Activated effector memory CD4-positive, alpha-beta T cell treated with anti-CD3 and anti-CD28 coated beads, Interleukin-2, amount 50 U/mL, for 16 hours (primary cell): ENCODE measurements at places on chromosomes 16 and 17.
A peak's percentile ranks its signal among the peaks of the same experiment; 100 is the strongest.

DNA sequence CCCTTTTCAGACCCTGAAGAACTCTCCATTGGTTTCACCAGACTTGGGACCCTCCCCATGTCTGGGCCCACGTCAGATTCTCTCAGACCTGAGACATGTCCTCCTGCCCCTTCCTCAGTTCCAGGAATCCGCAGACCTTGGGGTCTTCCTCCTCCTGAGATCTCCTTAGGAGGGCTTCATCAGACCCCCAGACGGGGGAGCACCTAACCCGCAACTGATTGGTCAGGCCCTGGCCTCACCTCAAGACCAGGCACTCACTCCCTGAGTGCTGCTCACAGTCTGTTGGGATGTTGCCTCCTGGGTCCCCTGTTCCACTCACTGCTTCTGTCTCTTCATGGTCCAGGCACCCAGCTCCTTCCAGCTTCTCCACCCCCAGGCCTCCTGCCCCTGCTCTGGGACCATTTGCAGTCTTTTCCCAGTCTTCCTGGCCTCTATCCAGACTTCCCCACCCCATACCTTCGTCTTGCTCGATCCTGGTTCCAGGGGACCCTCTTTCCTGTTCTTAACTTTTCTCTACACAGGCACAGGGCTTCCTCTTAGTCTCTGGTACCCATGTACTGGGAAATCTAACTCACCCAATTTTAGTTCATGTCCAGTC lies 1.2 kb downstream of the GID4 start:
- DNase-seq, result no peak

DNA sequence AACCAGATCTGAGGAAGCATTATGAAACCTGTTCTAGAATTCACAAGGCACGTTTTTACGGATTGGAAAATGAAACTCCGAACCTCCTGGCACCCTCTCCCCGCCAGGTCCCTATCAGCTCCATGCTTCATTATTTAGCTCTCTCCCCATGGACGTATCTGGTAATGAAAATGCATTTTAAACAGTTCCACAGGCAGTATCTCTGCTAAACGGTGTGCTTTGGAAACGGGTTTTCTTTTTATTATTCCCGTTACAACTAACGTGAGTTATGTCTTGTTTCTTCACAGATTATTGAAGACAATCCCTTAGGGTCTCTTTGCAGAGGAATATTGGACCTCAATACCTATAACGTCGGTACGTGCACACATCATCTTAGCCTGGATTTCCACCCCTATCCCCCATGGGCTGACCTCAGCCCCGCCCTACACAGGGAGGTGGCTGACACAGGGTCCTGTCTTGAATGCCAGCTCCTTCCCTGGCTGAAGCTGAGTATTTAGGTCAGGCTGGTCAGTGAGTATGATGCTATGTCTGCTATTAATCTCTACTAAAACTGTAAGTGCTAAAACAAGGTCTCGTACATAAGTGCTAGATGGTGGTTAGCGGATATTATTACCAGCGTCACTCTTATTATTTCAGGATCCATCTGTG lies 82.9 kb downstream of the SDR42E1 start:
- DNase-seq, result no peak

DNA sequence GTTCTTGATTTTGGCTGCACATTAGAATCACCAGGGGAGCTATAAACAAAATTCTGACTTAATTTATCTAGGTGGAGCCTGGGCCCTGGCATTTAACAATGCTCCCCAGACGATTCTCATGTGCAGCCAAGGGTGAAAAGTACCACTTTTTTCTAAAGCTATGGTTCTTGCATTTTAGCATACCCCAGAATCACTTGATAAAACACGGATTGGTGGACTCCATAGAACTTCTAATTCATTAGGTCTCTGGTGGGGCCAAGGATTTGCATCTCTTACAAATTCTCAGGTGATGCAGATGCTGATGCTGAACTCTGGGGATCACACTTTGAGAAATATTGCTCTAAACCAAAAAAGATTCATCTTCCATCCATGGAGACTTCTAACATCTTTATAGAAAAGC lies 74.5 kb downstream of the RPGRIP1L start:
- DNase-seq, result no peak

DNA sequence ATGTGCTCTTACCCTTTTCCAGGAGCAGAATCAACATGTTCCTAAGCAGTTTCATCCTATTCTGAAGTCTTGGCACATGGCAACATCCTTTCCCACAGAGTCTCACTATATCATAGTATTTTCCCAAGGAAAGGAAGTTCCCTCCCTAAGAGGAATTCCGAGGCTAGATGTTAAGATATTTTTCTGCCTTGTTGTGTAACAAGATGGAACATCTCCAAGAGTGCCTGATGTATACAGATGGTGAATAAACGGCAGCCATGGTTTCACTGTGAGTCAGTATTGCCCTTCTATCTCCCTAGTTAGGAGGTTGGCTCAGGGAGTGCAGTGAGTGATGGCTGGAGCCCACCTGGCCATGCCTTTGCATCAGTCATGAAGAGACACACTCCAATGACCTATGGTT lies 48.2 kb downstream of the SPACA3 start:
- no peak for DNase-seq

GRCh38 chr17:4634976-4635375 lies 6.5 kb downstream of the ALOX15 start:
- DNase-seq, result no peak

- DNase-seq, result no peak
These were observed 49.7 kb downstream of the NTN1 start for GRCh38 chr17:9071016-9071415.

DNA sequence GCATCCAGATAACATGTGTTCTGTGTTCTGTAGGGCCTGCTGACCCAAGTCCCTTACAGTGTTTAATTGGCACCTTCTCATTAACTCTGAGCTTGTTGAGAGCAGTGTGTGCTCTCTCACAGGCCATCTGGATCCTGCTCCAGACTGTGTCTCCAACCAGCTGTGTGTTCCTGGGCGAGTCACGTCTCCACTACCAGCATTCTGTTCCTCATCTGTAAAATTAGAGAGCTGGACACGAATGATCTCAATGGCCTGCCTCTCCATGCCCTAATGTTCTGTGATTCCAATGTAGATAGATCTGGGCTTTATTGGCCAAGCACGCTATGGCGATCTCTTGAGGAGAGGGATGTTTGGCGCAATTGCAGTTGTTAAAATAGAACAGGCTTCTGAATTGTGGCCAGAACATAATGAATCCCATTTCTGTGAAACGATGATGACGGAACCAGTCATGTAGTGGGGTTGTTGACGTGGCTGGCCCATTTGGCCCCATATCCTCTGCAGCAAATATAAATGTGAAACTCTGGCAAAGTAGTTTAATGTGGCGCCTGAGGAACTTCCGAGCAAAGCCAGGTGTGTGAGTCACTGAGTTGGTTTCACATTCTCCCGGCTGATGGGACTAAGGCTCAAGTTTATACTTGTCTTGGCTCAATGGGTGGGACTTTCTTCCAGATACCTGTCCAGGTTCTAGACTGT lies 22.2 kb downstream of the TBX4 start:
- DNase-seq, result no peak

DNA sequence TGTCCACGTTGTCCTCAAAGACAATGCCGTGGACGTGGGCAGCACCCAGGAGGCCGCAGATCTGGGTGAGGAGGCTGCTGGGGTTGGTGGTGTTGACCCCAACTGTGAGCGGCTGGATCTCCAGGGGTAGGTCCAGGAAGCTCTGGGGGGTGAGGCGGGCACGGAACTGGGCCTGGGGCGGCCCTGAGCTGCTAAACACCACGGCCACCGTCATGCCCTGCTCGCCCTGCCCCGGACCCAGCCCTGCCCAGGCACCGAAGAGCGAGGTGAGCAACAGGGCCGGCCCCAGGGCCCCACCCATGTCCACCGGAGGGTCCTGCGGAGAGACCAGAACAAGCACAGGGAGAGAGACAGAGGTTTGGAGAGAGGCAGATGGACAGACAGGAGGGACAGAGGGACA lies 4.9 kb downstream of the GRIN2C start:
- DNase-seq, result no peak

- DNase-seq, result no peak
These were observed 1.5 kb downstream of the FGF11 start for GRCh38 chr17:7440834-7441195.

GRCh38 chr17:72604518-72604917 lies 483.7 kb downstream of the SOX9 start:
- DNase-seq, result no peak

DNA sequence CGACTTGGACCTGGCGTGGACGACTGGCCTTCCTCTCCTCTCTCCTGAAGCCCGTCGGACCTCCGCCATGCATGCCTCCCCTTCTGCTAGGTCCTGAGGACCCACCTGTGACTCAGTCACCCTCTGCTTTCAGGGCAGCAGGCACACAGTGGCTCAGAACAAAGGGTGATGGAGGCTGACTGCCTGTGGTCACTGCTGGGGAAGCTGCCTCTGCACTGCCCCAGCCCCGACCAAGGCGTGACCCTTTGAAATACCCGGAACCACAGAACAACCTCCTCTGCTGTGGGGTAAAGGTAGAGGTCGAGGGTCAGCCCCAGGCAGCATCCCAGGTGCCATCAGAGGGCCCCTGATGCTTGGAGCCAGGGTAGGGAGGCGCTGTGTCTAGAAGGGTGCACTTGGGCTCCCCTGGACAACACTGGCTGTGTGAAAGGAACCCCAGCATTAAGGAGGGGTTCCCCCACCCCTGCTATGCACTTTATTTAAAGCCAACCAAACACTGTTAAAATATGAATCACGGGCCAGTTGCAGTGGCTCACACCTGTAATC lies 12.5 kb upstream of the SLC4A1 start:
- no peak for DNase-seq

DNA sequence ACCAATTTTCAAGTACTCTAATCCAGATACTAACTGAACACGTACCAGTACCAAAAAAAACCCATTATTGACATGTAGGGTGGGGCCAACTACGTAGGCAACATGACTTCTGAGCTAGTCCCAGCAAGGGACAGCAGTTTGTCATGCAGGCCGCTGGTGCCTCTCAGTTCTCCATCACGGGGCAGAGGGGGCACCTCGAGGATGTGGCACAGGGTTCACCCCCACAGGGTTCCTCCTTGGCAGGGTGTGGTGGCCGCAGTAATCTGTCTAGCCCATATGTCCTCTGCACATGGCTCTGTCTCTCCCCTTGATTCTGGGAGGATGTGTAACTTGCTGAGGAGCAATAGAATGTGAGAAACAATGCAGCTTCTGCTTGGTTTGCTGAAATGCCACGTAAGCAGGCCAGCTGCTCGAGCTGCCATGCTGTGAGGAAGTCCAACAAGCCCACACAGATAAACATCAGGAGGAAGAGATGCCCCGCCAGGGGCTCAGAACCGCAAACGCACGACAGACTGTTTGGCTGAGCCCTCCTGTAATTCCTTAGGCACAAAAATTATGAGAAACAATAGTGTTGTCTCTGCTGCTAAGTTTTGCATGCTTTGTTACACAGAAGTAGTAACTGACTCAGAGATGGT lies 62.4 kb downstream of the NT5M start:
- DNase-seq, result no peak

DNA sequence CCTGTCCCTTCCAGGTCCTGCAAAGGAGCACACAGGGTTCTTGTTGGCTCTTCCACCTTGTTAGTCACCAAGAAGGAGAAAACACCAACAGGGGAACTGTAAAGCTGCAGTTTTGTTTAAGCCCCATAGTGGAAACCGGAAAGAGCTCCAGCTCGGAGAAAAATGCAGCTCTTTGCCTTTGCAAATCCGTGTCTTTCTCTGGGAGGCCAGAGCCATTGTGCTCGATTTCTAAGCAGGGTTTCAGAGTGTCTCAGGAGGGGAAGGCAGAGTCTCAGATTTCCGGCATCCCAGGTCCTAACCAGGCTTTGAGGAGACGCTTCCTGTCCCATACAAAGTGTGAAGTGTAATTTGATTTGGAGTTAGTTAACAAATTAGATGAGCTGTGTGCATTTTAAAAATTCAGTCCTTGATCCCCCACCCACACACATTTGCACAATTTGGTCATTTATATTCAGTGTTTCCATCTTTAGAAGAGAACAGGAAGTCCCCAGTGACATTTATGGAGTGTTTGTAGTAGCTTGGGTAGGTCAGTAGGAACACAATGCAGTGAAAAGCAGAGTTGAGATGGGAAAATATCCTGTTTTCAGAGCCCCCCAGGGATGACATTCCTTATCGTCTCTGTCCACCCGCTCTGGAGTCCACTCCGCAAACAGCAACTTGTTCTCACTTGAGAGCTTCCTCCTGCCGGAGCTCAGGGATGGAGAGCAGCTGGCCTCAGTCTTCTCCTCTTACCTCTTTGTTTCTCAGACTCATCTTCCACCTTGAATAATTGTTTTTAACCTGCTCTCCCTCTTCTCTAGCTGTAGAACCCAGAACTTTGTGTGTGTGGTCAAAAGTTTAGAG lies 331.9 kb downstream of the SEC14L1 start:
- DNase-seq, result no peak

DNA sequence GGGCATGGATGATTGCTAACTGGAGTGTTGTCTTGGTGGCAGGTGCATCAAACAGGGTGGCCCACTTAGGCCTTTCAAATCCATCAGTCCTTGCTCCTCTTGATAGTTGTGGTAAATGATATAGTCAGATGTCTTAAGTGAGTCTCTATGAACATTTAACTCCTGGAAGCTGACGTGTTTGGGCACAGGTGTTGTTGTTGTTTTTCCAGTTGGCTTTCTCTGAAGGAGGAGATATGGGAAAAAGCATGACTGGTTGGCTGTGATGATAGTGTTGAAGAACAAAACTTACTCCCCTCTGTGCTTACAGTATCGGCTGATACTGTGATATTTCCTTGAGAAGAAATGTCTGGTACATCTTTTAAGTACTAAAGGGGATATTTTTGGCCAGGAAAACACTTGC lies 18.0 kb downstream of the TNRC6A start:
- DNase-seq, result no peak

DNA sequence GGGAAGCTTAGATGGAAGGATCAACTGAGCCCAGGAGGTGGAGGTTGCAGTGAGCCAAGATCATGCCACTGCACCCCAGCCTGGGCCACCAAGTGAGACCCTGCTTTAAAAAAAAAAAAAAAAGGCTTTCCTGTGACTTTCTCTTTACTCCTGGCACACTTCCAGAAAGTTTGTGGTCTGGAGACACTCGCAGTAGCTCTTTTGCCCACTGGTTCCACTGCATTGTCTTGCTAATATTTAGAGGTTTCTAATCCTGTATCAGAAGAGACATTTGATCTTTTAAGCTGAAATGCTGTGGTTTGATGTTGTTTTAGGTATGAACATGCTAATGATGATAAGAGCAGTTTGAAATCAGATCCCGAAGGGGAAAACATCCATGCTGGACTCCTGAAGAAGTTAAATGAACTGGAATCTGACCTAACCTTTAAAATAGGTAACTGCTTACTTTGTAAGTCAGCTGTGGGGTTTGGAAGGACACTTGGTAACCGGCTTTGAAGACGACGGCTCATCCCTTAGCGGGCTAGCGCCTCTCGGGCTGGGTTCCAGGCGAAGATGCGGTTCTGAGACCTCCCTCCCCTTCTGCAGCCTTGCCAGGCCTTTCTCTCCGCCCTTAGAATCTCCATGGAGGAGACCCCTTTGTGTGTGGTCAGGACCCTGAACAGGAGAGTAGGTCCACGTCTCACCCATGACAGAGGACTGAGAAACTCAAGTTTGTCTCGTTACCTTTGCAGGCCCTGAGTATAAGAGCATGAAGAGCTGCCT lies 23.1 kb downstream of the NTAN1 start:
- DNase-seq, result peak; percentile 30

- no peak for DNase-seq
These were observed 89.2 kb downstream of the MAP2K6 start for GRCh38 chr17:69503711-69504110.
